Right kidney (tissue), 9 donors: ENCODE measurements at places on chromosomes 2 and 18.

DNA sequence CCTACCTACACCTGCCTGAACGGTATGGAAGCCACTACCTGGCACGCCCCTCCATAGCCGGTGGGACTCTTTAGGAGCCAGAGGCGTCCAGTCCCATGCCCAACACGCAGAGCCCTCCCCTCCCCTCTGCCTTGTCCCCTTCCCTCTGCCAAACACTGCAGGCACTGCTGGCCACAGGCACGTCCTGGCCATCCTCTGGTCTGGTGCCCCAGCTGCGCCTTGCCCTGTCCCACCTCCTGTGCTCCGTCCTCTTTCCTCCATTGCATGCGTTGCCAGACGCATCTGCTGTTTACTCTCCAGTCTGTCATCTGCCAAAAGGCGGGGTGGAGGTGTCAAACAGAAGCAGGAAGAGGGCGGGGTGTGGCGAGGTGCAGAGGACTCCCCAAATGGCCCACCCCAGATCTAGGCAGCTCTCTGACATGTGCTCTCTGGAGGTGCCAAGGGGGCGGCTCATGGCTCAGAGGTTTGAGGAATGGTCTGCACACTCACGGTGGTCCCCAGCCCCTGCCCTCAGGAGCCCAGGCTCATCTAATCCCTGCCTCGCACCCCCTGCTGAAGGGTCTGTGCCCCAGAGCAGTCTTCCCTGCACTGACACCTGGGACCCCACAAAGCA is 45.1 kb downstream of the HS6ST1 start:
- no peak for DNase-seq

- no peak for DNase-seq
Observed at GRCh38 chr2:241110089-241110606, 8.1 kb upstream of the MTERF4 start.

GRCh38 chr2:129801575-129801974 is 177.9 kb upstream of the RAB6C start:
- DNase-seq: no peak

DNA sequence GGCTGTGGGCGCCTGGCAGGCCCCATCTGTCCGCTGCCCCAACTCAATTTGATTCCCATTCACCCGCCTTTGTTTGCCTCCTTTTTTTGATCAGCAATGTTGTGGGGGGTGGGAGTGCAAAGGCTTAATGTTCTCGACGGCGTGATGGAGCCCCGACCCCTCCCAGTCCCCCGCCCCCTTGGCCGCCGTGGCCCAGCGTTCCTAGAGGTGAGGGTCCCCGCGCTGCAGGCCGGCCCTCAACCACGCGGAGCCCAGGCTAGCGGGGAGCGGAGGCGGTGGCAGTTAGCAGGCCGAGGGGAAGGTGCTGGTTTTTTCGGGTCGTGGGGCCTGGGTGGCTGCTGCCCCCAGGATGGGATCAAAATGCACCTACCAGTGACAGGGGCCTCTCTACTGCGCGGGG is 274.7 kb upstream of the SKOR2 start:
- no peak for DNase-seq

DNA sequence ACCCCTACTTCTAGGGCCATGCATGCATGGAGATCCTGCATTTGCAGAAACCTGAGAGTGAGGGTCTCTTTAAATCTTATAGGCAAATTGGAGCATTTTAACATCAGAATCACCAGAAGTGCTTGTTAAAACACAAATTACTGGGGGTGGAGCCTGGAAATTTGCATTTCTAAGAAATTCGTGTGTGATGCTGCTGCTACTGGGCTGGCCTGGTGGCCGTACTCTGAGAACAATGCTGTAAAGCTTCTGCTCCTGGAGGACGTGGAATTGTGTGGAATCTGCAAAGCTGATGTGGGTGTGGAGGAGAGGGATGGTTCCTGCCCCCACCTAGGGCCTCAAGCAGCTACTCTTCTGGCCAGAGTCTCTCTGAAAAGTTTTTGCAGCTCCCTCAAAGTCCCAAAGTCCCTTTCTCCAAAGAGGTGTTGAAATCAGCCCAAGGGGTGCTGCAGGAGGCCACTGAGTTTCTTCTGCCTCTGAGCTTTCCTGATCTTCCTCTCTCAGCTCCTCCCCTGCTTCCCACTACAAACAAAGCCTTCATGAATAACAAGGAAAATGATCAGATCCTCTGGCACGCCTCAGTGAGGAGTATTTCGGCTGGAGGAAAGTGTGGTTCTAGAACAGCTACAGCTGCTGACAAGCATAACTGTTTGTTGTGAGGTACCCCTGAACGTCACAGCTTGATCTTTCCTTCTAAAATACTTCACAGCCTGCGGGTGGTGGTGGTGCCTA is 508.3 kb downstream of the CNTNAP5 start:
- no peak for DNase-seq
